ENCODE measurements at places on chromosomes 12 and 14.

- no peak for DNase-seq
Measured at GRCh38 chr14:64566651-64567122, 16.9 kb downstream of the PPP1R36 start.

- DNase-seq = no peak
Measured at GRCh38 chr14:87018294-87018693, 974.7 kb downstream of the GALC start.

DNA sequence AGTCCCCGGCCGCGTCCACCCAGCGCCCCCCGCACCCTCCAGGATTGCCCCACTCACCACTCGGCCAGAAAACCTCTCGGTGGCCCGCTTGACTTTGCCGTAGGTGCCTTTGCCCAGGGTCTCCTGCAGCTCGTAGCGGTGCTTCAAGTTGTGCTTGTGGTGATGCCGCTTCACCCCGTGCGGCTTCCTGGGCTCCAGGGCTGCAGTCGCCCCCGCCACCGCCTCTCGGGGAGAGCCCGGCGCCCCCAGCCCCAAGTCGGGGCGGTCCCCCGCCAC, 459 bp downstream of the NUAK1 start:
- DNase-seq = no peak

DNA sequence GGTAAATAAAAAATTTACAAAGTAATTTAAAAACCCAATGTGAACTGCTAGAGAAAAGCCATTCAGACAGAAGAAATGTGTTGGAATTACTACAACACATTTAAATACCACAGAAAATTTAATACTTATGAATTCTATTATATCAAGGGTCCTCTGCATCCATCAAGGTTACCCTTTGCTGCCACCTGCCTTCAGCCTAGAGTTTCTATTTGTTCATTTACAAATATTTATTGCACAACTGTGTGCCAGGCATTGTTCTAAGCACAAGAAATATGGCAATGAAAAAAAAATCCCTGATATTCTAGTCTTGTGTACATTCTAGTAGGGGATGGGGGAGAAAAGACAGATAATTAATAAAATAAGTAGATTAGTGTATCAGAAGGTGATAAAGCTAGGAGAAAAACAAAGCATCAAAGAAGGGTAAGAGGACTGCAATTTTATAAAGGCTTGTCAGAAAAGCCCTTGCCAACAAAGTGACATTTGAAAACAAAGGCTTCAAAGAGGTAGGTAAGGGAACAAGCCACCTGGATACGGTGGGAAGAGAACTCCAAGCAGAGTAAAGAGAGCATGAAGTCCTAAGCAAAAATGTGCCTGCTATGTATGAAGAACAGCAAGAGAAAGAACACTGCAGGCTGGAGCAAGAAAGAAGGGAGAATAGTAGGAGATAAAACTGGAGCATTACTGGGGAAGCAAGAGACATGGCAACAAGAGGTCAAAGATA, 59.1 kb upstream of the SLC6A13 start:
- no peak for DNase-seq

DNA sequence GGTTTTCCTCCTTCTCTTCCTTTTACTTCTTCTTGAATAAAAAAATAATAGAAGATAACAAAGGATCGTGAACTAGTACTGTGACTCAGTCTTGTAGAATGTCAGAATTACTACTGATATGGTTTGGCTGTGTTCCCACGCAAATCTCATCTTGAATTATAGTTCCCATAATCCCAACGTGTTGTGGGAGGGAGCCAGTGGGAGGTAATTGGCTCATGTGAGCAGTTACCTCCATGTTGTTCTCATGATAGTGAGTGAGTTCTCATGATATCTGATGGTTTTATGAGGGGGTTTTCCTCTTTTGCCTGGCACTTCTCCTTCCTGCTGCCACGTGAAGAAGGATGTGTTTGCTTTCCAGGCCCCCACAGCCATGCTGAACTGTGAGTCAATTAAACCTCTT, 549.6 kb downstream of the DIO2 start:
- DNase-seq = no peak

DNA sequence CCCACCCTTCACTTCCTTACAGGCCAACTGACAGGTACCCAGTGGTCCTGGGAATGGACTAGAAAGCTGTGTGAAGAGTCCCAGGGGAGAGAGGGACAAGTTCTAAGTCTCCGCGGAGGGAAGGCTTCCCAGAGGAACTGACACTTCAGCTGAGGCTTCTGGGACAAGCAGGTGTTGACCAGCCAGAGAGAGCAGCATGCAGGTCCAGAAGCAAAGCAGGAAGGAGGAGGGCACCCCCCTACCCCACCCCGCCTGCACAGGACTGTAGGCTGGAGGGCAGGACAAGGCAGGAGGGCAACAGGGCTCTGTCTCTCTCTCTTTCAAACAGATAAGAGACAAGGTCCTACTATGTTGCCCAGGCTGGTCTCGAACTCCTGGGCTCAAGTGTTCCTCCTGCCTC, 58.2 kb upstream of the CORO1C start:
- no peak for DNase-seq

DNA sequence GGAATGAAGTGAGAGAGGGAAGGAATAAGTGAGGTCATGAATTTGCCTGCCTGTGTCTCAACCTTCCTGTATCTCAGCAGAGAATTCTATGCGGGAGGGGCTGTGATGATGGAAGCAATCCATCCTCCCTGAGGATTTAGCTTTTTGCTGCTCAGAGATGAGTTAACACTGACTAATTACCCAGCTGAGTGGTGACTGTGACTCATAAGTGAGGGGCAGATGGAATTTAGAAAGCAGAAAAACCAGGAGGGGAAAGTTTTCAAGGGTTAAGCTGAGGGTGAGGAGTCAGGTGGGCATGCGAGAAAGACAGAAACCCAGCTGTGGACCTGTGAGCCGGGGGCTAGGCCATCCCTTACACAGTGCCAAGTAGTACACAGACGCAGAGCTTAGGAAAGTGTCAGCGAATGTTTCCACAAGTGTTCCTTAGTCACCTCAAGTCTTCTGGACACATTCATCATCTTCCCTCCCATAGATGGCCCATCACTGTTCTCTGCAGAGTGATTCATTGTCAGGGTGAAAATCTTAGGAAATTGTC, 277.9 kb downstream of the IPO8 start:
- no peak for DNase-seq
